ENCODE measurements at places on chromosomes 4 and X.

- no peak for DNase-seq
Measured at GRCh38 chr4:180717451-180718033, 1525.7 kb upstream of the TENM3 start.

DNA sequence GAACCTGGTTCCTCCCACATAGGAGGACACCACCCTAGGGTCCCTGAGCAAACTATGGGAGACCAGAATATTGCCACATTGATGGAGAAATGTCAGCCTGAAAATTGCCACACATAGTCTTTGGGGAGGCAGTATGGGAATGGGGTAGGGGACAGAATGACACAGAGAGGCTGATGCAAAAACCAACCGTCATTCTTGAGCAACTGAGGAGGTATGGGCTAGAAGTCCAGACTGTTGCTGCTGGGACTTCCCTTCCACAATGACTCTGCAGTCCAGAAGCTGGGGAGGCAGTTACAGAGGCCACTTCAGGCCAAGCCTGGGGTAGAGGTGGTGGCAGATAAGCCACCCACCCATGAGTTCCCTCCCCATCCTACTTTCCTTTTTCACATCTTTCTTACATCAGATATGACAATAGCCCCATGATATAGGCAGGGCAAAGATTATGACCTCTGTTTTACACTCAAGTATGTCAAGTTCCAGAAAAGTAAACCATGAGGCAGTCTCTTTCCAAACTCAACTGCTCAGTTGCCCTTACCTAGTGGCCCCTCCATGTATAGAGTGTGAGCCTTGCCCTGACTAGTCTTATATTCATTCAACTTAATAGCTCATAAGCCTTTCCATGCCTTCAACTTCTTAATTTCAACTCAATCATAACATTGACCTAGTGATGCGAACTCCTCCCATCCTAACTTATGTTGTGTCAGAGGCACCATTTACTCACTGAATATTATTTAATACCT lies 41.7 kb downstream of the VSIG4 start:
- DNase-seq = no peak

- DNase-seq = no peak
Measured at GRCh38 chr4:9996319-9997110, 24.8 kb downstream of the SLC2A9 start.

GRCh38 chrX:16587836-16588235 lies 62.1 kb upstream of the S100G start:
- no peak for DNase-seq

- no peak for DNase-seq
Measured at GRCh38 chr4:85430697-85431096, 44.3 kb upstream of the ARHGAP24 start.

DNA sequence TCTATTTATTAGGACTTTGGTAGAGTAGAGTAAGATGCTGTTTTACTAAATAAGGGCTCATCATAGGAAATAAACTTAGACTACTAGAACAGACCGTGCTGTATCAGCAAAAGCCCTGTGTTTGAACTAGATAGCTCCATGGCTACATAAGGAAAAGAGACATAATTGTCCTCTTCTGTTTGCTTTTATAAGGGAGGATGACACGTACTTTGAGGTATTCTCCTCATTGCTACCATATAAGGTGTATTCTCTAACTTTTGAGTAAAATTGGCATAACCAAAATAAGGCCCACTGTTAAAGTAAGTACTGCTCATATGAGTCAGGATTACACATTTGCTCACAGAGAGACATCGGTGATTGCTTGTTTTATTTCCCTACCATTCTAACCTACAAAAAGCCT lies 64.3 kb downstream of the PDLIM5 start:
- no peak for DNase-seq

GRCh38 chr4:11487868-11488544 lies 59.3 kb upstream of the HS3ST1 start:
- no peak for DNase-seq

All from left kidney (tissue), 8 donors.